ENCODE measurements at places on chromosomes 6 and 20.

DNA sequence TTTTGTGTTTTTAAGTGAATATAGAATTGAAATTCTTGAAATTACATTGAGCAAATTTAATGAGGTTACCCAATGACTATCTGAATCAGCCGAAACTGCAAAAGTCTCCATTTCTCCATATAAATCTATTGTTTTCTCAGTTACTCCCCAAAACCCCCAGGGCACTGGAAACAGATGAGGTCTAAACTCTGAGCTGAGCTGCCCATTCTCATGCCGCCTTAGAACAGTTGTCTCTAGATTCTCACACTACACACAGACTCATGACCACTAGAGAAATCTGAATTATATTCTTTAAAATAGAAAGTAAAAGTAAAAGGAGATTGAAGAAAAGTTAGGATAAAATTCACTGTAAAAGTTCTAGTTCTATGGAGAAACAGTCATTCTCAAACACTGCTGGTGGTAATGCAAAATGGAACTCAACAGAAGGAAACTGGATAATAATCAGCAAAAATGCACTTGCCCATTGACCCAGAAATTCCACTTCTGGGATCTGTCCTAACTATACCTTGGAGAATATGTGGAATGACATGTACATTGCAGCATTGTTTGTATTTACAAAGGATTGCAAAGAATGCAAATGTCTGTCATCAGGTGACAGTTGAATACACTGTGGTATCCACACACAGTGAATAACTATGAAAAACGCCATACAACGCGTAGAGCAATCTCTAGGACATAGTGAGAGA is 125.5 kb downstream of the IPCEF1 start:
- no peak for DNase-seq

- DNase-seq = no peak
Observed at GRCh38 chr20:44302736-44303135, 8.3 kb downstream of the FITM2 start.

GRCh38 chr6:75201901-75202672 is 3.8 kb downstream of the COL12A1 start:
- DNase-seq = no peak

DNA sequence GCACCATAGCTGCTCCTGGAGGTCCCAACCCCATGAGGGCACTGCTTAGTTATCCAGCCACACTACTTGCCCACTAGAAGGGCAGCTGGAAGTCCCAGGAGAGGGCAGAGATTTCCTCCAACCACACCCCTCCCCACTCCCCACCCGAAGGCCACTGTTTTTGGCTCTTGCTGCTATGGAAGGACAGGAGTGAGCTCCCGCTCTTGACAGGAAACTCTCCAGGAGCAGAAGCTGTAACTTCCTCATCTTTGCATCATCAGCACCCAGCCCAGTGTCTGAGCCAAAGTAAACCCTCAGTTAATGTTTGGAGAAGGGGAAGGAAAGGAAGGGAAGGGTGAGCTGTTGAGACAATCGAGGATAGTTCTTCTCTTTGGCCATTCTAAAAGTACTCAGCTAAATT is 120.7 kb downstream of the MTFR2 start:
- DNase-seq = no peak

DNA sequence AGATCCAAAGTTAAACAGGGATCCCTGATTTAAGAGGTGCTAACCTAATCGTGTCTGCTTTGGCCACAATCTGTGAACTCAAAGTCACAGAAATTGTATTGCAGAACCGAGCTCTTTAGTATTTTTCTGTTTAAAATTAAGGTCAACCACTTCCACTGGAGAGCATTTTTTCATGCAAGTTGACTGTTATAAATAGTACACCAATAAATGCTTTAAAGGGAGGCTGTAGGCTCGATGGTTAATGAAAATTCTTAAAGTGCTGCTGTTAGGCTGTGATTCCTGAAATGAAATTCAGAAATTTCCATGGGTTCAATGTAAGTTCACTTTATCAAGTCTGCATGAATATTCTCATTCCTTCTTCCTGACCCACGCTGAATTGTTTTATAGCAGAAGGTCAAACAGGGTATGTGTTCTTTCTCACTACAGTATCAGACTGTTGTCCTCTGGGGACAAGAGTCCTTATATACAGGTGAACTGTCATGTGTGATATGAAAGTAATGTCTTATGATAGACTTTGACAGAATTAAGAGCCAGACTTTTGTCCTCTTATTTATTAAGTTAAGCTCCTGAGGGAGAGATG is 92.5 kb upstream of the HDGFL1 start:
- no peak for DNase-seq

DNA sequence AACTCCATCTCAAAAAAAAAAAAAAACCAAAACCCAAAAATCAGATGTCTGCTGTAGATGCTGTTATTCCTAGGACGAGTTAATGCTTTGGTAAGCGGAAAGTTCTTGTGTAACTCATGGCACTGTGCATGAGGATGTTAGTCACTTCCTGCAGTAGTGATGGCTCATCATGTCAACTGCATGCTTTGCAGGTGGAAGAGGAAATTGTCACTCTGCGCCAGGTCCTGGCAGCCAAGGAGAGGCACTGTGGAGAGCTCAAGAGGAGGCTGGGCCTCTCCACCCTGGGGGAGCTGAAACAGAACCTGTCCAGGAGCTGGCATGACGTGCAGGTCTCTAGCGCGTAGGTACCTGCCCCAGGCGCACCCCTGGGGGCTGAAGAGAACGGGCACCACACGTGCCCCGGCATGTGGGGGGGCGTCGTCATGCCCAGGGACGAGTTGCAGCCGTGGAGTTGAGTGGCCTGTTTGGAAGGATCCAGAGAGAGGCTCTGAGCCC is 8.5 kb downstream of the TPD52L2 start:
- DNase-seq = no peak

DNA sequence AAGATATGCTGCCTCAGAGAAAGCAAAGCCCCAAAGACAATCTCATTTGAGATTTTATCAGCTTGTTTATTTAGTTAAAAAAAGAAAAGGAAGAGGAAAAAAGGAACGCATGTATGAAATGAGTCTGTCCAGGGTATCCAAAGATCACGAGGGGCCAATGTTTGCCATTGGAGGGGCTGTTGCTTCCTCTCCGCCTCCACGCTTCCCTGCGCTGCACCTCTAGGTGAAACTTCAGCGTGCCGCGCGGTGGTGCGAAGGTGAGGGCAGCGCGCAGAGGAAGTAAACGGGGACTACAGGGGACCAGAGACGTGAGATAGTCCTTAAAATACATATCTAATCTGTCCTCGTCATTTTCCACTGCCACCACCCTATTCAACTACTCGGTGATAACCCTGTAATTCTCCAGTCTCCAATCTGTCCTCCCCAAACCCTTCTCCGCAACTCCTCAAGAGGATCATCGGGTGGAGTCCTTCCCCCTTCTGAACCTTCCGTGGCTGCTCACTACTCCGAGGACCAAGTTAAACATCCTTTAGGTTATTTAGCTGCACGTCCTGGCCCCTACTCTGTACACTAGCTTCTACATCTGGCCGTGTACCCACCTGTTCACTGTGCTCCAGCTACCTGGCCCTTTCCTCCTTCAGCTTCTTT is 1.1 kb upstream of the DCBLD1 start:
- DNase-seq = no peak

GRCh38 chr6:39669973-39670342 is 55.2 kb downstream of the KIF6 start:
- no peak for DNase-seq

GRCh38 chr20:40663991-40664880 is 24.8 kb downstream of the MAFB start:
- no peak for DNase-seq

- DNase-seq = no peak
Observed at GRCh38 chr20:10667560-10668167, 6.1 kb downstream of the JAG1 start.

GRCh38 chr6:89660981-89661380 is 22.4 kb upstream of the LYRM2 start:
- DNase-seq = no peak

GRCh38 chr6:156150391-156150790 is 626.8 kb upstream of the ARID1B start:
- no peak for DNase-seq

DNA sequence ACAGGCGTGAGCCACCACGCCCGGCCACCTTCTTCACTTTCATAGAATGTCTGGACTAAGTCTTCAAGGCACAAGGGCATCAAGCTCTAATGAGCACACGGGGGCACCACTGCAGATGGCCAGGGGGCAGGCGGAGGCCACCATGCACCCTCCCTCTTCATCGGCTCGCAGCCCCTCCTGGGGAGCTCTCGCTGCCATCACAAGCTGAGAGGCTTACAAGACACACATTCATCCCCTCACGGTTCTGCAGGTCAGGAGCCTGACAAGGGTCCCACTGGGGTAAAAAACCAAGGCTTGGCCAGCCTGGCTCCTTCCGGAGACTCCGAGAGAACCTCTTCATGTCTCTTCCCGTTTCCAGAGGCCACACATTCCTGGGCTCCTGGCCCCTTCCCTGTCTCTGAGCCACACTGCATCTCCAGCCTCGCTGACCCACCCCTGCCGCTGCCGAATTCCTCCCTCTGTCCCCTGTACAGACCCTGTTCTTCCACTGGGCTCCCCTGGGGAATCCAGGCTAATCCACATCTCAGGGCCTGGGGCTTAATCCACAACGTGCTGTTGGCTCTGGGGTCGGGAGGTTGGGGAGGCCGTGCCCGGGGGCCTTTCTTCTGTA is 19.8 kb downstream of the DLL1 start:
- DNase-seq = no peak

- no peak for DNase-seq
Observed at GRCh38 chr20:41475503-41475902, 108.9 kb upstream of the EMILIN3 start.
